ENCODE measurements at places on chromosomes 13 and 19.

GRCh38 chr13:27288392-27288791 is 17.8 kb downstream of the RASL11A start:
- DNase-seq, result no peak

GRCh38 chr13:113077566-113077952 is 28.0 kb upstream of the F7 start:
- no peak for DNase-seq

DNA sequence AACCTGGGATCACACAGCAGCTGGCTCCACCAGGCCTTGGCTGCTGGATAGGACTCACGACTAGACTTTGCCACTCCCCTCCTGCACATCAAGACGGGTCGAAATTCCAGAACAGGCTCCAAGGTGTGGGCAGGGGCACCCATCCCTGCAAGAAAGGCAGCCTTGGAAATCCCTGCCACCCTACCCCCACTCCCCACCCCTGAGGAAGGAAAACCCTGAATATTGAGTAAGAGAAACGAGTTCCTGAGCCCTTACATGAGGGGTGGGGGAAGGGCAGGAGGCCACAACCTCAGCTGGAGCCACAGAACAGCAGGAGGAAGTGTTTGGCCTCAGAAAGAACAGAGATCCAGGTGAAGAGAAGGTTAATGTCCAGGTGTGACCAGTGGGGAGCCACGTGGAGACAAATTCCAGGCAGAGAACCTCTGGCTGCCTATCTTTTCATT is 20.1 kb downstream of the DEDD2 start:
- DNase-seq, result no peak

DNA sequence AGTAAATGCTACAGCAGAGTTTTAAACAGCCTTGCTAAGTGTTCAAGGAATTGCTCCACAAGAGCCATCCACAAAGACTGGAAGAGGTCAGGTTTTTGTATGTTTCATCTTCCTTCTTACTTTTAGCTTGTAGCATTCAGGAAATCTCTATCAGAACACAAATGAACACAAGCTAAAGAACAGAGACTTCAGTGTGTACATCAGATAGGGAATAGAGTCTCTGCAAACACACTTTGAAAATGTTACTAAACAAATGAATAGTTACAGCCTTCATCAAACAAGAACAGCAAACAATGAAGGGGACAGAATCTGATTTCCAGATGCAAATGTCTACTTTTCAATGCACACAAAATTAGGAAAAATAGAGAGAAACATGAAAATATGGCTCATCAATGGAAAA is 7.7 kb downstream of the ZNF563 start:
- DNase-seq, result no peak

GRCh38 chr19:38512277-38512676 is 78.8 kb downstream of the RYR1 start:
- no peak for DNase-seq

- no peak for DNase-seq
Measured at GRCh38 chr13:33109271-33109697, 93.1 kb downstream of the KL start.

DNA sequence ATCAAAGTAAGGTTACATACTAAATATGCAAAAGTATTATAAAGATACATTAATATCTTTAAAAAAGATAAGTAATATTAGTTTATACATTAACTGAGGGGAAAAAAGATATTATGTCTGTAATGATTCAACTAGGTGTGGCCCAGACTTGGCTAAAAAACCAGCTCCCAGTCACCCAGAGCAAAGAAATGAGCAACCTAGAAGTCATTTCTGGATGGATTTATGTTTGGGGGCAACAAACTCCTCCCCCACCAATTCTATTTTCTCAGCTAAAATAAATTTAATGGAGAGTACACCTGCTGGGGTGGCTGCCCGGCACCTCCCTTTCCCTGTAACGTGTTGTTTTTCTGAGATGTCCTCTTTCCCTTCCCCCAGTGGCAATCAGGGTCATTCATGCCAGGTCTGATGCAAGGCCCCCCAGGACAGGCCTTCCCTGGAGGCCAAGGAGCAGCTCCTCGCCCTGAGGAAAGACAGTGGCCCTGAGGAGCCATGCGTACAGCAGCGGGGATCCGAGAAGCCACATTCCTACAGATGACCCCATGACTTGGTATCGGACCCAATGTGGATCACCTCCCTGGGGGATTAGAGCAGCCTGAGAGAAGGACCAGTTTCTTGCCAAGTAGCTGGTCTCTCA is 78.6 kb upstream of the DOCK9 start:
- no peak for DNase-seq

GRCh38 chr19:4077800-4078684 is 11.3 kb upstream of the ZBTB7A start:
- no peak for DNase-seq

DNA sequence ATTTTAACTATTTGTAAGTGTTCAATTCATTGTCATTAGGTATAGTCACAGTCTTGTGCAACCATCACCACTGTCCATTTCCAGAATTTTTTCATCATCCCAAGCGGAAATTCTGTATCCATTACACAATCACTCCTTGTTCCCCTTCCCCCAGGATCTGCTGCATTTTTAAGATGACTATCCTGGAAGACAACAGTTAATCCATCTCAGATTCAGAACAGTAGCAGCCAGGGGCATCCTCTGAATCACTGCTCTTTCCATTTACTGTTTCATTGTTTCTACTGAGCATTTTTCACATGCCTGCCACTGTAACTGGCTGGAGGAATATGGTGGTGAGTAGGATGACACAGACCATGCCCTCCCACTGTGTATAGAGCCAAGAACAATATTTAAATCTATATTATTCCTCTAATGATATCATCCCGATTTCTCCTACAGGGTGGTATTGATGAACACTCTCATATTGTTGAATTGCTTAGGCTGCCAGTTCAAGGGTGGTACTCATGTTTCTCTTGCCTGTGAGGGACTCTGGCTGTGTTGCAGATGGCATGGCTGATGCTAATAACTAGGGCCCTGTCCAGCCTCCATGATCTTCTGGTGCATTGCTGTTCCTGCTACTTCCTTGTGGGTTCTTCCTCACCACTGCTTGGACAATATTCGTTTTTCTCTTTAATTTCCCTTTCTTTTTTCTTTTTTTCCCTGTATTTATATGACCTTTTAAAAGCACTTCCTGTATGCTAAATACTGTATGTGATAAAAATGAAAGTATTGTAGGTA is 59.0 kb downstream of the WDFY2 start:
- no peak for DNase-seq

DNA sequence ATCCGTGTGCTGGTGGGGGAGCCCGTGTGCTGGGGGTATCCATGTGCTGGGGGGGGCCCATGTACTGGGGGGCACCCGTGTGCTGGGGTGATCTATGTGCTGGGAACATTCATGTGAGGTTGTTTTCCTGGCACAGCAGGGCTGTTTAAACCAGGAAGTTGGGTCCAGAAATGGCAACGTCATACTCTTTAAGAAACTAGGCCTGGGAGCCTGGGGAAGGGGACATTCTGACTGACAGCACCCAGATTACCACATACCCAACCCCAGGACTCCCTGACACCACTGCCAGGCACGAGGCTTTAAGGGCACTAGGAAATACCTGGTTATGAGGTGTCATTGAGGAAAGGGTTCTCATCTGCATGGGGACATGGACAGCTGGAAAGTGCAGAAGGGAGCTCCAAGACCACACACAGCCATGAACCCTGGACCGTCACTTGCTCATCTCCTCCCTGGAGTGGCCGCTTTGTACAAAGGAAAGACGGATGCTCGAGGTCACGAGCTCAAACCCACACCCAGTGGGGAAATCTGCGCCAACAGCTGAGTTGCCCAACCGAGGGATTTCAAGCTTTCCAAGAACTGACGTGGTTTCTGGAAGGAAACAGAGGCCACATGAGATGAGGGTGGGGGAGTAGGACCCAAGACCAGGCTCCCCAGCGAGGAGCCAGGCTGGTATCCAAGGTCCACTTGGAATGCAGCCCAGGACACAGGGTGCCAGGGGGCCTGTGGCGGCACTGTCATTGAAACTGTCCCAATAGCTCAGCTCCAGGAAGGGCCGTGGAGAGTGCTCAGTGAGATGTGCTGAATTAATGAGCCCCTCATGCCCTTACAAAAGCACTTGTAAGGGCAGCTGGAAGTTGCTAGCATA is 40.9 kb downstream of the RAB20 start:
- DNase-seq, result no peak

- no peak for DNase-seq
Measured at GRCh38 chr19:19021115-19021514, 12.2 kb downstream of the SUGP2 start.

- DNase-seq, result no peak
Measured at GRCh38 chr13:113141601-113141970, 16.9 kb upstream of the PROZ start.

- no peak for DNase-seq
Measured at GRCh38 chr19:29062475-29063435, 150.2 kb downstream of the UQCRFS1 start.

GRCh38 chr19:1901940-1902404 is 3.2 kb upstream of the ADAT3 start:
- no peak for DNase-seq

DNA sequence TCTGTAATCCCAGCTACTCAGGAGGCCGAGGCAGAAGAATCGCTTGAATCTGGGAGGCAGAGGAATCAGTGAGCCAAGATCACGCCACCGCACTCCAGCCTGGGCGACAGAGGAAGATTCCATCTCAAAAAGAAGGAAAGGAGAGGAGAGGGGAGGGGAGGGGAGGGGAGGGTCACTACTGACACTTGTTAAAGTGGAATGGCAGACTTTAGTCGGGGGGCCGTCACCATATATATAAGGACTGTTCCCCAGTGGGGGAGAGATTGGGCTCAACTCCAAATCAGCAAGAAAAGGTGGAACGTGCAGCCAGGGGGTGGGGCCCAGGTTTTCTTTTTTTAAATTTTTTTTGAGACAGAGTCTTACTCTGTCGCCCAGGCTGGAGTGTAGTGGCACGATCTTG is 26.2 kb downstream of the TPT1 start:
- no peak for DNase-seq

- no peak for DNase-seq
Measured at GRCh38 chr13:46198696-46199193, 13.0 kb upstream of the LRRC63 start.

DNA sequence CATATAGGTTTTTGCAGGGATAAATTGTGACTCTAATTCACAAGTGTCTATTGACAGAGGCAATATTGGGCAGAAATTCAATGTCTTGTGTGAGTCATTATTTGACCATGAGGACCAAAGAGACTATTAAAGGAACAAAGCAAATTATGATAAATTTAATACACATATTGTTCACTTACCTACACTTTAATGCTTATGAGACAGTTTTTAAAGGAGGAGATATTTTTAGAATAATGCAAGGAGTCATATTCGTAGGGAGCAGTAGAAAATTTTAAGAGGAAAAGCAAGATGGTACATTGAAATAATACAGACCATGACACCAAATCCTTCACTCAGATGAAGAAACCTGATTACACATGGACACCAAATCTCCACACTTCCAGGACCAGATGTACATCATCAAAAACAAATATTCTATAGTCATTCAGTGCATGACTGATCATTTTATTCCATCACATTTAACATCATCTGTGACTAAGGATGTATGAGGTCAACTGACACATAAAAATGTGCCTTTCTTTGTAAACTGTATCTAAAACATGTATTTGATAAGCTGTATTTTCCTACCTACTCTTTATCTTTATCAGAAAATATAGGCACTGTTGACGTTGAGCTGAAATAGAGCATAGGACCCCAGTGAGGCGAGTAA is 4.2 kb upstream of the OR7A17 start:
- no peak for DNase-seq

DNA sequence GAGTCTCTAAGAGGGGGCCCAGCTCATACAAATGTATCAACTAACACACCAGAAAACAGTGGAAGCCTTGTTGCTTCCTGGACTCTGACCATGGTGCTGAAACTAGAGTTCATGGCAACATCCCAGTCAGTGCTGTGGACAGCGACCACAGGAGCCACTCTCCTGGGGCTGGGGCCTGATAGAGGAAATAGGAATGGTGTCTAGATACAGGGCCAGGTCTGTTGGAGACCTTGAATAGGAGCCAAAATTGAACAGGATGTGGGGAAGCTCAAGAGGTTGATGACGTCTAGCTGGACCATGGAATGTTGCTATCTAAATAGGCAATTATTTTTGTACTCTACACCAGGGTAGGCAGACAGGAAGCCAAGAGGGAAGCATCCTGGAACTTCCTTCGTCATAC is 21.7 kb downstream of the LILRB4 start:
- DNase-seq, result no peak

DNA sequence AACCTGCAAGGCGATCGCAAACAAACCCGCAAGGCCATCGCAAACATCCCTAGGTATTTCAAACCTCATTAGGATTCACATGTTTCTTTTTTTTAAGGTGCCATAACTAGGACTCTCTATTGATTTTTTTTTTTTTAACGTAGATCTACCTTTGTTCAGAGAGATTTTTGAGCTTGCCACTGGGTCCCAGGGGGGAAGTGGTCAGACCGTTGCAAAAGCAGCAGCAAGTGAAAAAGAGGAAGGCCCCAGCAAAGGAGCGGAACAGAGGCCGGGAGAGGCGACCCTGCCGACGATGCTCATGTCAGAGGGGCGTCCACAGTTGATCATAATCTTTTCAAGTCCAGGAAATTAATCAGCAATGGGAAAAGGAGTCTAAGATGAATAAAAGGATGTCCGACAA is 32.7 kb upstream of the FLT1 start:
- DNase-seq, result no peak

- DNase-seq, result no peak
Measured at GRCh38 chr13:112003941-112004340, 63.0 kb upstream of the SOX1 start.

DNA sequence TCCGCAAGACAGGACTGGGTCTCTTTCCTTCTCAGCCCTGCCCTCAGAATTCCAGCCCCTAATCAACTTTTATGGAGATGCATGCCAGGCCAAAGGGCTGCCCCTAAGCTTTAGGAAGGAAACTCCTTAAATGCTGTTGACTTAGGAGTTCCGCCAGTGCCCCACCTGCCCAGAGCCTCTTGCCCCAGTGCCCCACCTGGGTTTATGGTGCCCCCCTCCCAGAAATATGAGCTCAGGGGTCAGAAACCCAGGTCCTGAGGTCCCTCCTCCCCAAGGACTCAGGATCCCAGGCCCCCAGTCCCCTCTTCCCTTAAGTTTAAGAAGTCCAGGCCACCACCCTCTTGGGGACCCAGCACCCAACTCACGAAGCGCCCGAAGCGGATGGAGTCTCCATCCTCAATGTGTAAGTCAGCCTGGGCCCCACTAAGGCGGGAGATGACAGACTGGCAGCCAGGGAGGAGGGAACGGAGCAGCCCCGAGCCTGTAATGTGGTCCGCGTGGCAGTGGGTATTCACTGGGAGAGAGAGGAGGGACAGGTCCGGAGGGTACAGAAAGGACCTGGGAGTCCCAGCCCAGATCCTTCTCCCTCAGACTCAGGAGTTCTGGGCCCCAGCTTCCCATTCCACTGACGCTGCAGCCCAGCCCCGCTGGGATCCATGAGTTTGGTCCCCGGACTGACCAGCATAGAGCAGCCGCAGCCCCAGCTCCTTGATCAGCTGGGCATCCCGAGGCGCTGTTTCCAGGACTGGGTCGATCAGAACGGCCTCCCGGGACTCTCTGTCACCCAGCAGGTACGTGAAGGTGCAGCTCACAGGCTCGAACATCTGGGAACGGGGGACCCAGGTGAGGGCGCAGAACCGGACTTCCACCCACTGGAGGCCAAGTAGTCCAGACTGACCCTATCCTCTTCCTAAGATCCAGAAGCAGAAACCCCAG is 897 bp downstream of the ETHE1 start:
- DNase-seq, result no peak

All from stimulated activated CD4-positive, alpha-beta T cell treated with anti-CD3 and anti-CD28 coated beads, Interleukin-1b, Interleukin-23, amount 100 ng/mL, for 24 hours (primary cell).